CD4-positive, alpha-beta T cell treated with Interleukin-17A for 1 hour (primary cell): ENCODE measurements at places on chromosomes 16 and 17.

DNA sequence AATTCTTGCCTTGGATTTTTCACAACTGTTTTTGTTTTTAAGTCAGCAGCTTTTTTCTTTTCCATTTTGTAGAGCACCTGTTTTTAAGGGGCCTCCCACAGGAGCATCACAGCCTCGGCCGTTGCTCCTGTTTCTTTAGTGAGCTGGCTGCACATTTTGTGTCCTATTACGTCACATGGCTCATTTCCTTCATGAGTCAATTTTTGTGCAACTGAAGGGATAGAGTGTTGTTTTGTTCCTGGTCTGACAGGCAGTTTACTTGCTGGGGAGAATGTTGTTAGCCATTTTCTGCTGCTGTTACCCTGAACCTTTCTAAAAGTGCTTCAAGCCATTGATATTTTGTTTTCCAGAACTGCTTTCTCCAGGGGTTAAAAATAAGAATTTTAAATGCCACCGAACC lies 45.0 kb upstream of the CRISPLD2 start:
- DNase-seq: no peak

GRCh38 chr17:4540224-4540651 lies 14.9 kb downstream of the MYBBP1A start:
- DNase-seq: no peak

GRCh38 chr16:72785171-72785570 lies 262.8 kb downstream of the ZFHX3 start:
- no peak for DNase-seq

DNA sequence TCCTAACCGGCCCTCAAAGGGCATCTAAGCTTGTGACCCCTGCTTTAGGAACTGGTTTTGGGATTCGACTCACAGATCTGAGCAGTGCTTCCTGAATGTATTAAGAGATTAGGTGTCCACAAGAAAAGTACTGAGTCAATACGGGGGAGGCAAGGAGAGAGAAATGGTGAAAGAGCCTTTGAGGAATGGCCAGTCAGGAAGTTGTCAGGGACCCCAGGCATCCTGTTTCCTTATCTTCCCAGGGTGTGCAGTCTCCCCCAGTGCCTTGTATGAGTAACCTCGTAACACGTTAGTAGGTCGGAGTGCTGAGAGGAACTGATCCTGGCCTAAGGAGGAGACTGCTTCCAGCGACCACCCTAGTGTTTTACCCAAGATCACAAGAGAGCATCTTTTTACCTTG lies 16.4 kb upstream of the TMED6 start:
- DNase-seq: no peak

DNA sequence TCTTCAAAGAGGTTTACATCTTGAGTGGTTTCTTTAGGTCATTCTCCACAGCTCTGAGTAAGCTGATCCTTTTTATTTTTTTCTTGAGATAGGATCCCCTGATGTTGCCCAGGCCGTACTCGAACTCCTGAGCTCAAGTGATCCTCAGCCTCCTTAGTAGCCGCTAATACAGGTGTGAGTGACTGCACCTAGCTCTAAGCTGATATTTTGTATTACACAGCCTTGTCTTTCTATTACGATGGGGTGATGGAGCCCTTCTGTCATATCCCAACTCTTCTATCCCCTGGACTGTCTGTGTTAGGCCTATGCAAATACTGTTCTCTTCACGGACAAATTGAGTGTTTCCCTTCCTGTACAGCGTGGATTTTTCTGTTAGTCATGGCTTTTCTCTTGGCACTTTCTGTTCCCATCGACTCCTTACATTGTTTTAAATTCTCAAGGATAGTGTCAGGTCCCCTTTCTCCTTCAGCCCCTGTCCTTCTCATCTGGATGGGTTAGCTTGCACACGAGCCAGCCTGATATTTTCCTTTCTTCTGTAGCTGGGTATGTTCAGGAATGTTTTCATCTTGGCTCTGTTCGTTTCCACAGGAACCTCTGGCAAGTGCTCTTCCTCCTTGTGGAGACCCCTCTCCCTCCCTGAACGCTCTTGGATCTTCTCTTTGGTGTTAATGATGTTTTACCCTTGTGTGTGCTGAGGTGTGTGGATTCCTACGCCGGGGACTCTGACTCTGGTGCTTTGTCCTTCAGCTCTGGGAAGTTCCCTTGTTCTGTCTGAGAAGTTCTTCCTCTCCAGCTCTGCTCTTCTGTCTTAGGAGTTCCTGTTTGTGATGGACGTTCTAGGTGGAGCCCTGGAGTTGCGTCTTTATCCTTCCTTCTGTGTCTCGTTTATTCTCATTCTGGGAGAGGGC lies 2.3 kb downstream of the BANP start:
- no peak for DNase-seq

DNA sequence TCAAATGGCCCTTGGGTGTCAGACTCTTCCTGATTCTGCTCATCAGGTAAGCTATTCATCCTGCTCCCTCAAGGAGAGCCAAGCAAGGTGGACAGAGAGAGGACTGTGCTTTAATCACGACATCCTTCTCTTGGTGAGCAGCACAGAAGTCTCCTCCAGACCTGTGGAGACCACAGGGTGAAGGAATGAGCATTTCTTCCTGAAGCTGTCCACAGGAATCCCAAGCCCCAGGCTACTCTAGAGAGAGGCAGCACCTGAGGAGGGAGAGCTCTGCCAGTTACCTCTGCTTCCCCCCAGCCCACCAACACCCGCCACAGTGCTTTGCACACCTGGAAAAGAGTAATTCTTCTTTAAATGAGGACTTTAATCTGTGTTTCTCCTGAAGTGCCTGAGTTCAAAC lies 100.0 kb downstream of the PARN start:
- no peak for DNase-seq

DNA sequence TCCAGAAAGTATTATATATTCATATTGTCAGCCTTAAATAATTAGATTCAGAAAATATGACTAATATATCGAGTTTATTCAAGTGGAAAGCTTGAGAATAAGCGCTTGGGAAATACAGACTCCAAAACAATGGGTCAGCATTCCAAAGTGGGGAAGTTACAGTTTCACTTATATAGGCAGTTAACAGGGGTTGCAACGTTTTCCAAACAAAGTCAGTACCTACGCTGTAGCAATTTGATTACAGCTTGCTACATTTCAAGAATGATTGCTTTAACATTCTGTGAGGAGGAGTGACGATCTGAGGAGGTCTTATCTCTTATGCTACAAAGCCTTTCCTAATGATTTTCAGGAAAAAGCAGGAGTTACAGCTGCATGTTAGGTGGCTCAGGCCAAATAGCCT lies 34.2 kb upstream of the HS3ST3A1 start:
- no peak for DNase-seq

DNA sequence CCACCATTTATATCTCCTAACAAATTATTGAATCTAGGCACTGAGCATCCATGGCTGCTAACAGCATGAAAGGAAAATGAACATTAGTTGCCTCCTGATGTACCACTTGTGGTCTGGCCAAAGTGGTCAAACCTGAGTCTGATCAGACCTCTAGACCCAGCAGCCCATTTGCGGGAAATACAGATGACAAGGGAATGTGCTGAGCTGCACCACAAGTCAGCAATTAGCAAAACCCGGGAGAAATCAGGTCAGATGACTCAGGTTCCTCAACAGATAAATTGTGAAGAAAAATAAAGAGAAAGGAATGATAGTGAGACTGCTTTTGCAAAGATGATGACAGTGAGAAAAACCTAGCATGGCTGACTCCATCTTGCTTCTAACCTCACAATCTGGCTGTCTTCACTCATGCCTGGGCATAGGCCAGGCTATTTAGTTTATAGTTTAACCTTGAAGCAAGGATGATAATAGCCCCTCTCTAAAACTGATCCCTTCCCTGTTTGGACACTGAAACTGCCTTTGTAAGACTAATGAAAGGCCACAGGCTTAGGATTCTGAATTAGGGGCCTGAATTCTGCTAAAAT lies 142.7 kb upstream of the ASIC2 start:
- DNase-seq: no peak
